Calu3 (cell line): ENCODE measurements at places on chromosomes 11 and 22. TPM values are rescaled to one million over a fixed set of nuclear protein-coding genes. Genes with fewer than 3 reads are reported as not detected.

DNA sequence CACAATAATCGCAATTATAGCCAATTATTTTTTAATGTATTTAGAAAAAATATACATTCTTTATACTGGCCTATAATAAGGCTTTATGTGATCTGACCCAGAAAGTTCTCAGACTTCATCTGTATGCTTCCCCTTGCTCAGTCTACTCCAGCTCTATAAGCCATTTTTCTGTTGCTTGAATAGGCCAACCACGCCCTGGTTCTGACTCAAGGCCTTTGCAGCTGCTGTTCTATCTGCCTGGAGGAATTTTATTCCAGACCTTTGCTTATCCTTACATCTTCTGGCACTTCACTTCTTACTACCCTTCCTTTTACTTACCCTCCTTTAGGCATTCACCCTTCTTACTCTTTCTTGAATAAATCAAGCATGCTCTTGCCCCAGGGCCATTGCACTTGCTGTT, 54.9 kb upstream of the PDE3B start:
- no peak overlapping the region for H3K4me3 ChIP-seq
- no peak overlapping the region for H3K27ac ChIP-seq
- no peaks in the 10 kb centered on the region for H3K27me3 ChIP-seq
- no peak for DNase-seq
- peaks cover 12% of the 10 kb centered on the region for H3K4me1 ChIP-seq

DNA sequence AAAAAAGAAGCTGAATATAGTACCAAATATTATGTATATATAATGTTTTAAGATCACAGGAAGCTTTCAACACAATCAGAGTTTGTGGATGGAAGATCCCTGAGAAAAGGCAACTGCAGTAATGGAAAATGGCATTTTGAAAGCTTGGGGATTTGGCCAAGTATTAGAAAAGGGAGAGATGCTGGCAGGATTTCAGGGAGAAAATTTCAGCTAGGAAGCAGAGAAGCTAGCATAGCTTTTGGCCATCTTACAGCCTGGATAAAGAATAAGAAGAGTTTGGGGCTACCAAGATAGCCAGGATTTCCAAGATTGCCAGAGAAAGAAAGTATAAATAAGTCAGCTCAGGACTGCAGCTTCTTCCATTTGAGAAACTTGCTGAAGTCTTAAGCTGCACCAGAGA, 440.8 kb upstream of the LUZP2 start:
- no peaks in the 10 kb centered on the region for H3K36me3 ChIP-seq
- H3K27ac ChIP-seq: no peak overlapping the region
- H3K4me1 ChIP-seq: no peaks in the 10 kb centered on the region
- no peak for DNase-seq
- H3K27me3 ChIP-seq: no peaks in the 10 kb centered on the region

DNA sequence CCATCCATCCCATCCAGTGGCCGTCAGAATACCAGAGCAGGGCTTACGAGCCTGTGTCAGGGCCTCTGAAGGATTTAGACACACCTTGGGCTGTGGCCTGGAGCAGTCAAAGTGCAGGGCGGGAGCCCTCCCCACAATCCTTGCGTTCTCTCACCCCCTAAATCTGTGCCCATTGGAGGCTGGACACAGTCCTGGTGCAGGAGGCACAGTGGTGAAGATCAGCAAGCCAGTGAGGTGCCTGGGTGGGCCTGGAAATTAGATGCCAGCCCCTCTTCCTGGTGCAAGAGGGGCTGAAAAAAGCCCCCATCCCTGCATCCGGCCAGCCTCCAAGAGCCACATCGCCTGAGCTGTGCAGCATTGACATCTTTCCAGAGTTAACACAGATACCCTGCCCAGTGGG, 1045.8 kb downstream of the TBC1D22A start:
- no peak for DNase-seq
- no peaks in the 10 kb centered on the region for H3K4me1 ChIP-seq
- H3K27ac ChIP-seq: no peak overlapping the region
- no peaks in the 10 kb centered on the region for H3K36me3 ChIP-seq
- H3K4me3 ChIP-seq: no peak overlapping the region
- H3K27me3 ChIP-seq: no peaks in the 10 kb centered on the region

- no peaks in the 10 kb centered on the region for H3K4me1 ChIP-seq
- DNase-seq: no peak
- no peaks in the 10 kb centered on the region for H3K36me3 ChIP-seq
- no peak overlapping the region for H3K4me3 ChIP-seq
Observed at GRCh38 chr11:131495423-131495822, 125.0 kb downstream of the NTM start.

Gene HTR3A
- total RNA-seq: 0.42 TPM in 1 of 2 replicates, not detected in the other
